ENCODE measurements at places on chromosomes 1 and 21.
A peak's percentile ranks its signal among the peaks of the same experiment; 100 is the strongest.

- DNase-seq = no peak
These were observed 55.3 kb upstream of the AK4 start for GRCh38 chr1:65092691-65093090.

- no peak for DNase-seq
These were observed 1263.1 kb downstream of the KCNT2 start for GRCh38 chr1:195345149-195345548.

GRCh38 chr1:234839663-234840062, 229.7 kb upstream of the IRF2BP2 start:
- no peak for DNase-seq

- no peak for DNase-seq
These were observed 353.4 kb upstream of the NEGR1 start for GRCh38 chr1:72635719-72636118.

DNA sequence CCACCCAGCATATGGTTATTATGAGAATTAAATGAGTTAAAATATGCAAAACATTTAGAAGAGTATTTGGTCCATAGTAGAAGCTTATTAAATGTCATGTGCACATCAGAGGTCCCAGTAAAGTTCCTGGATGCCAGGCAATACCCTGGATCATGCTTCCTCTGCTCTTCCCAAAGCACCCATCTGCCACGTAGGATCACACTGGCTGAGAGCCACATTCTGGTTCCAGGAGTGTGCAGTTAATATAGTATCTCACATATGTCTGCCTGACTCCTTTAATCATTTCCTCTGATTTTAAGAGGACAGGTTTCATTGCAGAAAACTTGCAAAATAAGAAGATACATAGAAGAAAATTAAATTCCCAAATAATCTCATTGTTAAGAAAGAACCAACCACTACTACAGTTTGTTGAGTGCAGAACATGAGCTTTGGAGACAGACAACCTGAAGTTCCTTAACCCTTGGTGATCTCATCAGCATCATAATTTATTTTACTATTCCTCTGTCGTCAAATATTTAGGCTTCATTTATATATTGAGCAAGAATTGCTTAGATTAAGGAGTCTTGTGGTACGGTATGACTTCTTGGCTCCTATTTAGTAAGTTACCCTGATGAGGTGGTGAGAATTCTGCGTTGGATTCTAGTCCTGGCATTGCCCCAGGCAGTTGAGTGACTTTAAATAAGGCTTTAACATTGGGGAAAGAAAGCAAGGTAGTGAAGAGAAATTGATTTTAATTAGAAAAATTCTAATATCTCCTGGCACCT, 12.3 kb downstream of the SGIP1 start:
- DNase-seq = peak; percentile 78

- peak; percentile 69 for DNase-seq
These were observed 5.0 kb downstream of the PFKL start for GRCh38 chr21:44304877-44305293.

DNA sequence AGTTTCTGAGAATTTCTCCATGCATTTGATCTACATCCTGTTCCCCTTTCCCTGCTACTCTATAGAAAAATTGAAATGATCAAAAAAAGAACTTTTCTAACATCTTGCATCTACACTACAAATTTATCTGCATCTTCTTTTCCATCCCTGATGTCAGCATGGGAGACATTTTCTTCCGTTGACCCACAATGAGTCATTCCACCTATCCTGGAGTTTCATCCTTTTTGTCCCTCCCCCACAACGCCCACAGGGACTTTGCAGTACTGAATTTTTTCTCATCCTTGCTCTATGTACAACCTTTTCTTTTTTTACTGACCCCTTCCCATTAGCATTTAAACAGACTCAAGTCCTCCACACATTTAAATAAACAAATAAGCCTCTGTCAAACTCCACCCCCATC, 112.2 kb upstream of the MROH9 start:
- no peak for DNase-seq

- DNase-seq = no peak
These were observed 33.2 kb upstream of the SLC19A1 start for GRCh38 chr21:45575304-45575992.

GRCh38 chr1:48196237-48196636, 26.3 kb upstream of the SLC5A9 start:
- DNase-seq = no peak

DNA sequence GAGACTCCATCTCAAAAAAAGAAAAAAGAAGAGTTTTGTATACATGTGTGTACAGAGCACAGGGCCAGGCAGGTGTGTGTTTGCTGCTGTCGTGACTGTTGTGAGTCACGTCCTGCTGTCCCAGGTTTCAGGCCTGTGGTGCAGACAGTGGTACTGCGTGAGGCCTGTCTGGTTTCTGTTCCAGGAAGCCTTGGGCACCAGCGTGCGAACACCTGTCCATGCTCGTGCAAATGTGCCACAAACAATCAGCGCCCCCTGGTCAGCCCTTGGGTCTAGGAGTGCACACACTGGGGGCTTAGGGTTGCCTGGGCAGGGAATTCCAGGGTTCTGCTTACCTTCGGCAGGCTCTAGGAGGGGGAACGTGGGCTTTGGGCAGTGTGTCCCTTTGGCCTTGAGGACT, 16.9 kb downstream of the GPR157 start:
- DNase-seq = no peak

- DNase-seq = no peak
These were observed 28.3 kb upstream of the PCBP3 start for GRCh38 chr21:45615145-45615711.

- no peak for DNase-seq
These were observed 158.4 kb downstream of the DUSP10 start for GRCh38 chr1:221583465-221583864.

- DNase-seq = no peak
These were observed 18.7 kb downstream of the UBL4B start for GRCh38 chr1:110130989-110131388.

DNA sequence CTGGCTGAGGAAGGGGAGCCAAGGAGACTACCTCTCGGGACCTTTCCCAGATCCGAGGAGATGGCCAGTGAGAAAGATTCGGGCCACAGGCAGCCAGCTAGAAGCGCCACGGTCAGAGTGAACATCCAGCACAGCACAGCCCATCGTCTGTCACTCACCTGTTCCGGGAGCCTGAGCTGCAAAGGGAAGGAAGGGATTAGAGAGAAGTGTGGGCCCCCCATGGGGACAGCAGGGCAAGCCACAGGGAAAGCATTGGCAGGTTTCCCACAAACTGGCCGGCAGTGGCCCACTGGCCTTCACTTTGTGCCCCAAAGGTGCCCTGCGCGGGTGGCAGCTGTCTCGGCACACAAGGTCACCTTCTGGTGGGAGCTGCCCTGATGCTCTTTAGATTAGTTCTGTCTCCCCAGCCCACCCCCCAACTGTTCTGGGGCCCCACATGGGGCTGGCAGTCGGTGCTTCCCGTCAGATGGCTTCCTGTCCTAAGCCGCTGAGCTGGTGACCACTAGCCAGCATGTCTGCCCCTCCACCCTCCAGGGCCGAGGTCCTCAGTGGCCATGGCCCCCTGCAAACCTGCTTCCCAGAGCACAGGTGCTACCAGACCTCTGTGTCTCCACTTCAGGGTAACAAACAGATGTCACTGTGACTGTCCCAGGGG, 56.7 kb downstream of the LACTBL1 start:
- DNase-seq = no peak

- DNase-seq = no peak
These were observed 8.3 kb downstream of the EPHX1 start for GRCh38 chr1:225818229-225818628.

GRCh38 chr1:84998642-84999280, 1.8 kb upstream of the MCOLN2 start:
- DNase-seq = no peak

DNA sequence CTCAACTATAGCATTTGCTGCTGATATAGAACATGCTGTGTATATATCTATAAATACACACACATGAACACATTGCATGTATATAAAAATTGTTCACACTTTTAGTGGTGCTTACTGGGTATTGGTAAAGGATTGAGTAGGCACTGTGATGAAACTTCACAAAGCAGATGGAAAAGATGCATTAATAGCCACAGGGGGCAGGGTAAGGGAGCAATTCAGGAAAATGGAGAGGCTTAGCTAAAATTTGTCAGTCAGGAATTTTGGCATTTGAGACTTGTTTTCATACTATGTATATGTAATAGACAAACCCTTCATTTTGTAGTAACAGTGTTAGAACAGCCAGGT, 633 bp upstream of the PPFIA4 start:
- no peak for DNase-seq

- no peak for DNase-seq
These were observed 35.1 kb downstream of the FGGY start for GRCh38 chr1:59331686-59332620.

DNA sequence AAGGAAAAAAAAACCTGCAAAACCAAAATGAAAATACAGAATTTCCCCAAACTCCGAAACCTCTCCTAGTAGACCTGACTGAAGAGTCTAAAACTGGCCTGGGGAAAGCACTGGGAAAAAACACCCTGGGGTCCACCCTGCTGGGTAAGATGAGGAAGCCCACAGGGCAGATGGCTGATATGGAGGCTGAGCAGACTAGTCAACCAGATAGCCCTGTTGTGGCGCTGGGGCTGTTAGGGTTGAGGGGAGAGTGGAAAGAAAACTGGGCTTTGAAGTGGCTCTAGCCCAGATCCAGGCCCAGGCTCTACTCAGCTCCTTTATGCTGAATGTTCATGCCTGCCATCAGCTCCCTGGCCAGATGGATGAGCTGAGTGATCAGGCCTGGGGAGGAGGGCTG, 6.8 kb upstream of the SLAMF1 start:
- DNase-seq = no peak

DNA sequence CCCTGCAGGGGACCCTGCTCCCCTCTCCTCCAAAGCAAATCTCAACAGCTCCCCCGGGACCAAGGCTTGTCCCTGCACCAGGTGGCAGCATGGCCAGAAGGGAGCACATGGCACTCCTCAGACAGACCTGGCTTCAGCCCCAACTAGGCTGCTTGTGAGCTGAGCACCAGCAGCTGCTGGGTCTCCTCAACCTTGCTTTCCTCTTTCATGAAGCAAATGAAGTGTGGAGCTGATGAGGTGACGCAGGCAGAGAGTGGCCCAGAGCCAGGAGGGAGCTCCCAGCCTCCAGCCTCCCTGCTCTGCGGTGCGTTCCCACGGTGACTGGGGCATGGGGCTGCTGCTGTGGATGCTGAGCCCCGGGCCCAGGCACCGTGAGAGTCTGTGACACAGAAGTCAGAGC, 34.0 kb downstream of the MEGF6 start:
- DNase-seq = peak; percentile 93

DNA sequence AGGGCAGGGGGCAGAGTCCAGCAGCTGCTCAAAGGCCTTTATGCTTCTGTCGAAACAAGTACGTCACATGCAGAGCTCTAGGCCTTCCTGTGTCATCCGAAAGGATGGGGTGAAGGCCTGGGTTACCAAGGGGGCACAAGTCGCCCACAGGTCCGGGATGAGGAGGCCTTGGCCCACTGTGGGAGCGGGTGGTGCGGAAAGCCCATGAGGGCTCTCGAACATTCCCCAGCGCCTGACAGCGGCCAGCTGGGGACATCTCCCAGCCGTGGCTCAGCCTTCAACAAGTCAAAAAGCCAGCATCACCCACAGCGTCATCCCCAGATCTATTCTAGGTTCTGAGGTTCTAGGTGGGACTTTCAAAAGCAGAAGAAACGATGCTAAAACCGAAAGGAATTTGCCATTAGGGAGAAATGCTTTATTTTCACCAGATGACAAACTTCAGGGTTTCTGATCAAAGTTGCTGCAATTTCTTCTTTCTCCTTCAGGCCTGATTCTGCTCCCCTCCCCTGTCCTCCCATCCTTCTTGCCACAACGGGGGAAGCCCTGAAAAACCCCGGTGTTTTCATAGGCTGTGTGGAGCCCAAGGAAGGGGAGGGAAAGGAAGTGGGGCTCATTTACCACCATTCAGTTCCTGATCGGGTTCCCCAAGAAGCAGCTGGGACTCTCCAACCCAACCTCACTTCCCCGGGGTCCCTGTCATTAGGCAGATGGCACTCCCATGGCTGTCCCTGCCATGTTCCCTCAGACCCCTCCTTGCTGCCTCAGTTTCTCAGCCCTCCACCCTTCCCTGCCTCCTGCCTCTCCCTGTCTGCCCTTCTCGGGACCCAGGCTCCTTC, 17.6 kb downstream of the GPR137B start:
- DNase-seq = no peak

DNA sequence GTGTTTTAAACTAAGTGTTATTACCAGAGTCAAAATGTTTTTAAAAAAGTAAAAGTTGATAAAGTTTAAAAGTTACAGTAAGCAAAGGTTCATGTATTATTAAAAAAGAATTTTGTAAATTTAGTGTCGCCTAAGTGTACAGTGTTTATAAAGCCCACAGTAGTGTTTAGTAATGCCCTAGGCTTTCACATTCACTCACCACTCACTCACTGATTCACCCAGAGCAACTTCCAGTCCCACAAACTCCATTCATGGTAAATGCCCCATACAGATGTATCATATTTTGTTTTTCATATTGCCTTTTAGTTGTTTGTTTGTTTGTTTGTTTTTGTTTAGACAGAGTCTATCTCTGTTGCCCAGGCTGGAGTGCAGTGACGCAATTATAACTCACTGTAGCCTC, 353.8 kb upstream of the PTBP2 start:
- DNase-seq = no peak

DNA sequence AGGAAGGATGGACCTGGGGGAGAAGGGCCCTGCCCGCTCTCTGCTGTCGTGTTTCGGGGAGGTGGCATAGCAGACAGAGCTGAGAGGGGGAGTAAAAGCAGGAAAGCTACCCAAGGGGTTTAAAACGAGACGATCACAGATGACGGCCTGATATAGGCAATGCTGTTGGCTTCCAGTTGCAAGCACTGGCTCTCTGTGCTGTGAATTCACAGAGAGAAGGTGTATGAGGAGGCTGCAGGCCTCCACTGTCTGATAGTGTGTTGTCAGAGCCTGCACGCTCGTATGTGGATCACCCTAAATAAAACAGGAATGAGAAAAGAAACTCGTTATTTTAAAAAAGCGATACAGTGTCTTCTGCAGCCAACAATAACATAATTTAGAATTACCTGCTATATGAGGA, 57.4 kb downstream of the LGR6 start:
- no peak for DNase-seq

GRCh38 chr1:167602840-167603239, 27.2 kb upstream of the RCSD1 start:
- DNase-seq = no peak

DNA sequence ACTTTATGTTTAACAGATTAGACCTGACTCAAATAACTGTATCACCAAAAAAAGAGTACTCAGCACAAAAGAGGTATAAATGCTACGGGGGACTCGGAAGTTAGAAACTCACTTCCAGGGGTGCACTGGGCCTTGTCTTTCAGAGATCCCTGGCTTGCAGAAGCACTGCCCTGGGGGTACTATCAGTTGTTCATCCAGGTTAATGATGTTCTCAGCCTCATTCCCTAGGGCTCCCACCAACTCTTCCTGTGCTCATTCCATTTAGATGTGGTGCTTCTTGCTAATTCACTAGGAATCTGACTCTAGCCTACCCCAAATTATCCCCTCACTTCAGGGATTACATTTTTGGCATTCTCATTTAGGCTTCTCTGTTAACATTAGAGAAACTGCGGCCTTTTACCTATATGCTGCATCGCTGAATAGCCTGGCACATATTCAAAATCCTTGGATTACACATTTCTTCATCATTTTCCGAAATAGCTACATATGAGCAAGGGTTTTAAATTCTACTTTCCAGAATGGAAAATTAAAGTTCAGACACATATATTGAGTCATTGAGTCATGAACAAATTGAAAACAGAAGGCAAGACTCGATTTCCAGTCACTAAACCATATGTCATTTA, 338.5 kb downstream of the KCTD3 start:
- DNase-seq = peak; percentile 81

GRCh38 chr1:181936269-181936668, 125.2 kb downstream of the ZNF648 start:
- DNase-seq = no peak

GRCh38 chr1:199687321-199687720, 340.2 kb upstream of the NR5A2 start:
- no peak for DNase-seq
